ENCODE measurements at places on chromosomes 3 and 15.

DNA sequence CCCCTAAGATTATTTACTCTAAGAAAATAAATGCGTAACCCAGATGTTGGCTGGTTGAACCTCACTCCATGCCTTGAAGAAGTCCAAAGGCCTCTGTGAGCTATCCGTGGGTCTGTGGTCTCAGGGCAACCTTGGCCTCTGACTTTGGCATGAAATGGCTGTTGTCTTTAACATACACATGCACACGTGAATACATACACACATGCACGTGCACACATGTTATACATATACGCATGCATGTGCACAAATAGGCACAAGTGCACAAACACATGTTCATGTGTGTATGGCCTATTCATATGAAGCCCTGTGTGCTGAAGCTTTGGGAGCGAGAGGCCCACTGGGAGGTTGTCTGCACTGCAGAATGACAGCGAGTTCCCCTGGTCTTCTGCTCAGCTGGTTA is 50.8 kb downstream of the KLF15 start:
- no peak for DNase-seq

DNA sequence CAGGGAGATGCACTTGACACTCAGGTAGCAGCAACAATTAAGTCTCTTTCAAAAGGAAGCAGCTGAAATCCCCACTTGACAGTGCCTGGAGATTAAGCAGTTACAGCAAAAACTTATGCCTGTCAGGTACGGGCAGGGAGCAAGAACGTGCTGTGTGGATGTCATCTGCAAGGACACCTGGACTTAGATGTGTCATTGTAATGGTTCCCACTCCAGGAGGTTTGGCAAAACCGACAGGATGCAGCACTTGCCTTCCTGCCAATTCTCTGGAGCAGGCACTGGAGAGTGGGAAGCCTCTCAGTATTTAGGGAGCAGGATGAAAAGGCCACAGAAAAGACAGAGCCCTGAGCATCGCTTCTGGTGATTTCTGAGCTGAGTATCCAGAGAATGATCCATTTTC is 292.4 kb downstream of the PDCD6IP start:
- DNase-seq, result no peak

GRCh38 chr15:69608661-69609060 is 156.0 kb downstream of the RPLP1 start:
- DNase-seq, result no peak

- no peak for DNase-seq
Observed at GRCh38 chr15:60757831-60758570, 279.1 kb upstream of the ICE2 start.

GRCh38 chr15:28901987-28902745 is 16.4 kb downstream of the APBA2 start:
- DNase-seq, result no peak

DNA sequence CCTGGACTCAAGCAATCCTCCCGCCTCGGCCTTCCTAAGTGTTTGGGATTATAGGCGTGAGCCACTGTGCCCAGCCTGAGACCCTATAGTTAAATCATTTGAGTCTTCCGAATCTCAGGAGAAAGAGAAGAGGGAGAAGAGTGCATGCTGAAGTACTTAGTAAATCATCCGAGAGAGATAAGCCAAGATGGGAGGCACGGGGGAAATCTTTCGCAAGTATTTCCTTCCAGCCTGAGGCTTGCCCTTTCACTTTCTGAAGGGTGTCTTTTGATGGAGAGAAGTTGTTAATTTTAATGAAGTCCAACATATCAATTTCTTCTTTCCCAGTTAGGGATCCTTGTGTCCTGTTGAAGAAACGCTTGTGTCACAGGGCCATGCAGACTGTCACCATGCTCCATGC is 97.1 kb upstream of the SLC6A6 start:
- no peak for DNase-seq

DNA sequence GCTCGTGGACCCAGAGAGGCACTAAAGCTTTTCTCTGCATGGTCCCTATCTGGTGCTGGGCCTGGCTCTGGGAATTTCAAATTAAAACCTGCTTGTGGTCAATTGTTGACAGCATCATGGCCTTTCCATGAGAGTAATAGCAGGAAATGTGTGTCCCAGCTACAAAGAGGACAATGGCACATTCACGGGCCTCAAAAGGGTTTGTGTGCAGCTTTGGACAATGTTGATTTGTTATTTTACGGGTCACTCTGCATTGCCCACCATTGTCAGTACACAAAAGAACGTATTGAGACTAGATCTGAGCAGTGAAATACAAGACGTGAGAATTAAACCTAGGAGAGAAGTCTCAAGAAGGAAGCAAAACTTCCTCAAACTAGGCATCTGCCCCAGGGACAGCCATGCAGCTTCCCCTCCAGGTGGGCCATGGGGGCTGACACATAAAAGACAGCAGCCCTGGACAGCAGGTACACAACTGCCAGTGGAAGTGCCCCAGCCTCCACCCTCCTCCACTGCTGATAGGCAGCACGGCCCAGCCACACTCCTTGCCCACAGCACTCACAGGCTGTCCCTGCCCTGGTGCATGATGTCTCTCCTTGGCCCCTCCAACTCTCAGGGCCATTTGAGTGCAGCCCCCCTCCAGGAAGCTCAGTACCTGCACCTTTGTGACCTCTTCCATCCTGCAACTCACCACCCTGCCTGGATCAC is 15.9 kb upstream of the LTF start:
- no peak for DNase-seq

GRCh38 chr3:9217784-9218513 is 31.5 kb downstream of the SRGAP3 start:
- DNase-seq, result peak; percentile 53

DNA sequence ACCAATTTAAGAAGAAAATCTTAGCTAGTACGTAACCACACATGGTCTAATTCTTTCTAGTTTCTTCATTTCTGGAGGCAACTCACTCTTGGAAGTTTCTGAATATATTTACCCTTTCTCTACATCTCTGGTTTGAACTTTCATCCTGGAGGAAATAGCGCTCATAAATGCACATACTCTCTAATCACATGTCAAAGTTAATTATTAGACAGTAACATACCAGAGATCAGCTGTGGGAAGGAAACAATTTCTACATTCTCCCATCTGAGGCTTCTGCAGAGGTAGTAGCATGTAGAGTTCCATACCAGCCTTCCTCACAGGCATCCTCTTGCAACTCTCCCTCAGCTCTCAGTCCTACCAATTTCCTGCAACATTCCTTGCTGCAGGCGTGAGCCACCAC is 132.5 kb downstream of the RBPMS2 start:
- no peak for DNase-seq

- no peak for DNase-seq
Observed at GRCh38 chr3:180802837-180803236, 109.6 kb upstream of the FXR1 start.

DNA sequence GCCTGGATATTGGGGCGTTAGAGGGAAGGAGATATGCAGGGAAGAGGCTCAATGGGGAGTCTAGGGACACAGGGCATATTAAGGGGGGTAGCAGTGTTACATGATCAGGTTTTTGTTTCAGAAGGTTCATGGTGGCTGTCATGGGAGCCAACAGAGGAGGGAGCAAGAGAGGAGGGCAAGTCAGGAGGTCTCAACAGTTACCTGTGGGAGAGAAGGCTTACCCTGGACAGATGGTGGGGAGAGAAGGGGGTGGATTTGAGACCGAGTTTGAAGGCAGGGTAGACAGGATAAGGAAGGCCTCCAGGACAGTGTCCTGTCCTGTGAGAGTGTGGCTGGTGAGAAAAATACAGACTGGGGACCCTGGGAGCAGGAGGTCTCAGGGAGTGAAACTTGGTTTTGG is 3.8 kb upstream of the WNT7A start:
- no peak for DNase-seq

DNA sequence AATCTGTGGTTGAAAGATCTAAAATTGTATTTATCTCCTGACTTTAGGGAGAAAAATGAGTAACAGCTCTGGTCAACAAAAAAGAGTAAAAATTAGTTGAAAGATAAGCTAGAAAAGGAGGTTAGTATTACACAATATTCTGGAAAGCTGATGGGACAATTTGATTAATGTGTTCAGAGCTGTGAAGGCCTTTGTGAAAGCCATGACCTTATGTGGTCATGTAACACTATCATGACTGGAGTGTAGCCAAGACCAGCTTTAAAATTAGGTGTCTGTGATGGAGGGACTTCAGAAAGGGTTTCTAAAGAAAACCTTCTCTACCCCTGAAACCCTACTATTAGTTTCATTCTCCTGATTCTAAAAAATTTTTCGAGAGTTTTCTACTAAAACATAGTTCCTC is 127.2 kb downstream of the NFKBIZ start:
- no peak for DNase-seq

DNA sequence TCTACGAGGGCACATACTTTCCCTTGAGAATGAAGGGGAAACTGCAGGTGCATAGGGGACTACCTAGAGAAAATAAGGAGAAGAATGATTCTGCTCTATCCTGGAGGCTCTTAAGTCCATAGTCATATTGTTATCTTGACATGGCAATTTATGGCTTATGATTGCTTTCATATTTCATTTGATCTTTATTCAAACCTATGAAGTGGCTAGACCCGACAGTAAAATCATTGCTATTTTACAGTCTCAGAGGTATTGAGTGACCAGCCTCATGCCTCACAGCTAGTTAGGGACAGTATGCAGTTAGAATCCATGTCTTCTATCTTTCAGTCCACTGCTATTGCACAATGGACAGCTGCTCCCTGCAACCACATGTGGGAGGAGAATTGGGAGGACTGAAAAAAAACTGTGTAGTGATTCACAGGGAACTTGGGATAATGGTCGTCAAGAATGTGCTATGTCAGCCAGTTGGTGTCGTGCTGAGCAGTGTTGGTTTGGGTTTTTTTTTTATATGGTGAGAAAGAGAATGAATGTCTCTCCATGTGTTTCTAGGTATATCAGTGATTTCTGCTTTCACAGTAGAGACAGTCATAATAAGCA is 63.2 kb upstream of the SPPL2A start:
- DNase-seq, result no peak

- DNase-seq, result no peak
Observed at GRCh38 chr15:38691377-38691776, 126.8 kb upstream of the RASGRP1 start.

- DNase-seq, result no peak
Observed at GRCh38 chr3:10455545-10455914, 49.9 kb downstream of the ATP2B2 start.

GRCh38 chr3:21668012-21668411 is 83.0 kb downstream of the ZNF385D start:
- no peak for DNase-seq

DNA sequence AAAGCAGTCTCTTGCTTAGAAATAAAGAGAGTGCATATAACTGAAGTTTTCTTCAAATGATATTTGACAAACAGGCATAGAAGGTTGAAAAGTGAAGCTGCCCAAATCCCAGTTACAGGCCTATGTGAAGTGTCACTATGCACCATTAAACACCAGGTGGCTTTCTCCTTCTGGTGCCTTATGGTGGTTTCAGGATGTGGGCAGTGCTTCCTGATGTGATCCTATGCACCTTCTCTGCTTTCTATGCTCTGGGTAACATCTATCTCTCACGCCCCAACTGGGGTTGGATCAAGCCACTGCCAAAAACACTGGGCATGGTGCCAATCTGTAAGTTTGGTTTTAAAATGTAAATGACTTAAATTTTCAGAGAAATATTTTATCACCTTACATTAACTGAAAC is 744.7 kb downstream of the TUSC7 start:
- DNase-seq, result no peak

- no peak for DNase-seq
Observed at GRCh38 chr3:178003756-178004155, 532.5 kb upstream of the KCNMB2 start.

DNA sequence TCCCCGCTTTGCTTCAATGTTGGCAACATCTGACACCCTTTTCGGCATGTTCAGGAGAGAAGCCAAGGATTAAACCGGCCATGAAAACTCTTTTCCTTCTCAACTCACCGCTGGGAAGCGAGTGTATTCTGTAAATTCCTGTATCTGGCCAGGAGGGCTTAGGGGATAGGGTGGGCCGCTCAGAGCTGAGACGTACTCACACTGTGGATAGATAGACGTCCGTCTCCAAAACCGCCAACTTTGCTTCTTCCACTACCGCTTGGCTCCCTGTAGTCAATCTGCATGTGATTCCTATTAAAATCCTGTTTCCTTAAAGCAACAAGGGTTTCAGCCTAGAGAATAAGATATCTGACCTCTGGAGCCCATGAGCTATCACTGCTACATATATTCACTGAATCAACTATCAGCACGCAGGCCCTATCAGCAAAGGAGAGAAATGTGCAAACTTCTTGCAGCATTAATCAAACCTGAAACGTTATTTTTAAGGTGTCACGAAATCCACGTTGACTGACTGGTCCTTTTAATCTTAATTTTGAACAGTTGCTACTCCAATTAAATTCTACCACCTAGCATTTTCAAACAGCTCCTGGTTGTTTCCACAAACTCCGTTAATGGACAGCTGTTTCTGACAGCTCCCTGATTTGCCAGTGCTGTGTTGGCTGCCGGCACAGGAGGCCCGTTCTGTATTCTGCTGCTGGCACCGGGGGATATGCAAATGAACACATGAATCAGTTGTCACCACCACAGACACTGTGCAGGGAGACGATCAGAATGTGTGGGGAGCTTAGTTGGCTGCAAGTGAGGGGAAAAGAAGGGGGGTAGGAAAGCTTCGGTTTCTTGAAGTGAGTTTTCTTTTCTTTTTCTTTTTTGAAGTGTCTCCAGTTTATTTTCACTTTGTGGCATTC is 438.9 kb upstream of the ARRDC4 start:
- no peak for DNase-seq

DNA sequence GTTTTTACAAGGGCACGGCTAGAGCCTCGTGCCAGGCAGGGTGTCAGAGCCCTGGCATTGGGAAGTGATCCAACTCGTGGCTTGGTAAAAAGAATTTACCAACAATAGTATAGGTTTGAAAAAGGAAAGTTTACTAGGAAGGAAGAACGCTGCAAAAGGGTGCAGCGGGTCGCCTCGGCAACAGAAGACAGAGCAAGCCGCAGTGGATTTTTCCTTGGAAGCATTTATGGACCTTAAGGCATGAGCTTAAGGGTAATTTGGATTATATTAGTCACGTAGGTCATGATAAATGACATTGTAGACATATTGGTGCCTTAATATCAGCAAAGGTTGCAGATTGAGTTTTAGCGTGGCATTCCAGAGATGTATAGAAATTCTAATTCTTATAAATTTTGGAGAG is 163.4 kb upstream of the PPP2R3A start:
- no peak for DNase-seq

- DNase-seq, result no peak
Observed at GRCh38 chr3:141680620-141681389, 57.3 kb upstream of the RNF7 start.

DNA sequence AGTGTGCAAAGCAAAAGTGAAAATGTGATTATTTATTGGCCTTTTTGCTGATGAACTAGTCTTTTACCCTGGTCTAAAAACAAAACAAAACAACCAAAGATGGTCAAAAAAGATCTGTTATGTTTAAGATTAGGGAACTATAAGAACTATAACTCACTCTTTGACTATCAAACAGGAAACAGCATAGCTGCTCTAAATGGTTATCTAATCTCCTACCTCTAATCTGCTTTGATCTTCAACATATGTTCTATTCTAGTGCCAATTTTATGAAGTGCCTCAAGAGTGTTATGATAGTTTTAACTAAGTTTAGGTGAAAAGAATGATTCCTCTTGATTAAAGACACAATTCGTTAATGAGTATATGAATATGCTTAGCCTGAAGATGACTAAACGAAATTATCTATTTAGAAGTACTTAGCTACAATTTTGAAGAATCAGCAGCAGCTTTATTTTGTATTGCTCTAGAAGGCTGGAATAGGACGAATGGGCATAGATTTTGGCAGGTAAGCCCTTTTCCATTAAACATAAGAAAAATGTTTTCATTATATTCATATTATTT is 46.0 kb downstream of the SETD2 start:
- no peak for DNase-seq

Data from D721Med (cell line).